ENCODE measurements at places on chromosomes 1 and 21. TPM values are rescaled to one million over a fixed set of nuclear protein-coding genes. Genes with fewer than 3 reads are reported as not detected.

Gene KCNN3
- total RNA-seq = 27.7 TPM

Gene IL20
- not detected for total RNA-seq

Gene LCE1D
- total RNA-seq = not detected

Gene PALMD
- total RNA-seq = 20.2 TPM

Gene CD160
- total RNA-seq = not detected

Gene NUDT17
- 3.4 TPM for total RNA-seq

Gene LRRN2
- 7.8 TPM for total RNA-seq

Gene ZCCHC17
- 23.3 TPM for total RNA-seq

Gene CD52
- total RNA-seq = not detected

Gene BRINP2
- 0.14 TPM for total RNA-seq

Gene OR2T2
- total RNA-seq = not detected

Gene S100A7A
- not detected for total RNA-seq

Gene B4GALT2
- total RNA-seq = 30.1 TPM

Gene ACKR1
- 34.6 TPM for total RNA-seq

Gene PCNX2
- 13.8 TPM for total RNA-seq

Gene FAM43B
- total RNA-seq = 1.5 TPM

Gene OR2T1
- not detected for total RNA-seq

Gene HSD17B7
- 10.8 TPM for total RNA-seq

Gene VPS26C
- 52.6 TPM for total RNA-seq

Gene C8B
- total RNA-seq = not detected

Gene OR14K1
- not detected for total RNA-seq

Gene GCSAML
- not detected for total RNA-seq

Gene PBX1
- 154 TPM for total RNA-seq

Gene DNASE2B
- total RNA-seq = 0.99 TPM

Gene CREB3L4
- total RNA-seq = 7.9 TPM

Gene GCLM
- total RNA-seq = 5.0 TPM

Gene CCDC190
- total RNA-seq = not detected

Gene SLC35F3
- total RNA-seq = not detected

Gene RASSF5
- total RNA-seq = 5.3 TPM

Gene TDRD5
- total RNA-seq = not detected

Gene TRAF3IP3
- total RNA-seq = 1.2 TPM

Gene SH3BGR
- total RNA-seq = 21.6 TPM

Data from sigmoid colon (tissue), 7 donors.